ENCODE measurements at places on chromosomes 4 and X.

- no peak for DNase-seq
Observed at GRCh38 chr4:40484346-40485090, 145.1 kb downstream of the RBM47 start.

GRCh38 chr4:31984872-31985271 lies 1264.7 kb downstream of the PCDH7 start:
- no peak for DNase-seq

GRCh38 chr4:133046156-133046555 lies 102.9 kb upstream of the PCDH10 start:
- DNase-seq = no peak

DNA sequence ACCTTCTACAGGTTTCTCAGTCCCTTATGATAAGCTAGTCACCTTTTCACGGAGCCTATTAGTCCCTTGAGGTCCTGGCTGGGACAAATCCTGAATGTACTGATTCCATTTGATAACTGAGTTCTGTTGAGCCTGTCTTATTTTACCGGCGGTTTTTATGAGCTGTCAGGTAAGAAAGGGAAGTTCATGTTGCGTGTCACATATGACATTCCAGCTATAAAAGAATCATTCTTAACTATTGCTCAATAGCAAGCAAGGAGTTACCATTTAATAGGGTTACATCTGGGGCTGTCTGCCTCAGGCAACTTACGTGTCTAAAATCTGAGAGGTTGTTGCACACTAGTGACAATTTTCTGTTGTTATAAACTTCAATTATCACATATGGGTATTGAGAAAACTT lies 394.6 kb downstream of the TECRL start:
- DNase-seq = no peak

DNA sequence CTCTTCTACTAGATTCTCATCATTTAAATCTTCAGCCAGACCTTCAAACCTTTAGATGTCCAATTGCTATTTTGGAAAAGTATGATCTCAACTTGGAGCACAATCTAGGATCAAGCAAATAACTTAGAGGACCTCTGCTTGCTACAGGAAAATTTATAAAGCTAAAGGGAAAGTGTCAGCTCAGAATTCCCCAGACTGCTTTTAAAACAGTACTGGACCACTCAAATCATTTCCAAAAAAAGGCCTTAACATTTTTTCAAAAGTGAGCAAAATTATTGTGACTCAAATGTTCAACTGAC lies 169.8 kb downstream of the PARM1 start:
- no peak for DNase-seq

GRCh38 chrX:73400136-73400748 lies 46.6 kb upstream of the CDX4 start:
- no peak for DNase-seq

- DNase-seq = no peak
Observed at GRCh38 chr4:97238956-97239666, 904.2 kb downstream of the STPG2 start.
